Activated CD8-positive, alpha-beta memory T cell treated with anti-CD3 and anti-CD28 coated beads for 48 hours (primary cell): ENCODE measurements at places on chromosomes 16 and 17.

DNA sequence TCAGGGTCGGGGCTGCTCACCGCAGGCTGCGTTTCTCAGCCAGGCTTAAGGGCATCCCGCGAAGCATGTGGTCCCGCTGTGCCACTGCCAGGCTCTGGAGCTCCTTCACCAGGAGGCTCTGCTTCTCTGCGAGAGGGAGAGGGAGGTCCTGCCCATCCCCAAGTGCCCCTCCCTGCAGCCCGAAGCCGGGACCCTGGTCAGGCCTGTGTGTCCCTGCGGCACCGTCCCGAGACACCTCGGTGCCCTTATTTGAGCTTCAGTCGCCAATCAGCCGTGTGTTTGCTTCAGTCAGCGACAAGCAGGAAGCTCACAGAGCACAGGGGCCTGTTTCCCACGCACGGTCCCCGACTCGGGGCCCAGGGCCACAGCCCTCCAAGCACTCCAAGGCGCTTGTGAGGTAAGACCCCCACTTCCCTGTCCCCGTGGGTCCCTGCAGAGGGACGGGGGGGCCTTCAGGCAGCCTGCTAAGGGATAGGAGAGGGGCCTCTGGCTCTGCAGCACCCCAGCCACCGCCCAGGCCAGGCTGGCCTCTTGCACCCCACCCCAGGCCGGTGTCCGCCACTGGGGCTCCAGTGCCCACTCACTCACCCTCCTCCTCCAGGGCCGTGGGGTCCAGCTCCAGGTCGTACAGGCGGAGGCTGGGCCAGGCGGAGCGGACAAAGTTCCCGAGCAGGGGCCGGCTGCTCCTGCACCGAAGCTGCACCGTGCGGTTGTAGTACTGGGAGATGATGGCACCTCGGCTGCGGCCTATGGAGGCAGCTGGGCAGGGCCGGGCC lies 3.2 kb downstream of the TMC6 start:
- no peak for DNase-seq

DNA sequence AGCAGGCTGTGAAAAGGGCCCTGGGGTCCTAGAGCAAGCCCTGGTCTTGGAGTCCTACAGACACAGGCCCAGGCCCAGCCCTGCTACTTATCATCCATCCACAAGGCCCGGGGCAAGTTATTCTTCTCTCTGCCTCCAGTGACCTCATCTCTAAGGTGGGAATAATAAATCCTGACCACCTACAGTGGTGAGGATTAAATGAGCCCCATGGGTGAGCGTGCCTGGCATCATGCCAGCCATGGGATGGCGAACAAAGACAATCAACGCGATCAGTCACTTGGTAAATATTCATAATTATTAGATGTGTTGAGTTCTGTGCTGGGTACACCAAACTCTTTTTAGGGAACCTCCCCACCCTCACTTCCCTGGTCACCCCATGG lies 5.5 kb downstream of the KRT15 start:
- no peak for DNase-seq

GRCh38 chr17:40218006-40218739 lies 931 bp upstream of the WIPF2 start:
- no peak for DNase-seq

DNA sequence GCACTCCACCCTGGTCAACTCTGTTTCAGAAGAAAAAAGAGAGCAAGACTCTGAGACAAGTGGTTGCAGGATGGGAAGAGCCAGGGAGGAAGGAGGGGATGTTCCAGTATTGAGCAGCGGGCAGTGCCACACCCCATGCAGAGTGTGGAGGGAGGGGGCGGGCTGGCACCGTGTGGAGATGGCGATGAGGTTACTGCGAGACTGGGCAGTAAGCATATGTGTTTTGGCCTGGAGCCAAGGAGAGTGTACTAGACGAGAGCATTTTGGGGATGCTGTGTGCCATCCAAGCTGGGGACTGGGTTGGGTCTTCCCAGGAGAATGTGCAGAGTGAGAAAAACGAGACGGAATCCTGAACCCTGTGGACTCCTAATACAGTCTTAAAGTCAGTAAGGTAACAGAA lies 3.4 kb downstream of the TBC1D24 start:
- no peak for DNase-seq

DNA sequence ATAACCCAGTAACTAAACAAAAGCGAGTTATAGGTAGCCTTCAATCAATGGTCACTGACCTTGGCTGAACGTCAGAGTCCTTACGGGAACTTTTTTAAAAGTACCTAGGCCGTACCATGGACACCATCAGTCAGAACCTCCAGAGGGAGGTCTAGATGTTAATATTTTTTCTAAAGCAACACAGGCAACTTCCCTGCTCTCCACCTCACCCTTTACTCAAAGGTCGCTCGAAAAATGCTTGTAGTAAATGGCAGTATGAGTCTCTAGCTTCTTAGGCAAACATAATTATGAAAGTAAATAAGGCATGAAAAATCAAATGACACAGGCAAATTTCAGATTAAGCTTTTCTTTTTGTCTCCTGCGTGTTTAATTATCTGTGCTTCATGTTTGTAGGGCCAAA lies 82.1 kb downstream of the SLC39A11 start:
- no peak for DNase-seq

GRCh38 chr16:84005391-84005790 lies 37.2 kb downstream of the SLC38A8 start:
- no peak for DNase-seq

DNA sequence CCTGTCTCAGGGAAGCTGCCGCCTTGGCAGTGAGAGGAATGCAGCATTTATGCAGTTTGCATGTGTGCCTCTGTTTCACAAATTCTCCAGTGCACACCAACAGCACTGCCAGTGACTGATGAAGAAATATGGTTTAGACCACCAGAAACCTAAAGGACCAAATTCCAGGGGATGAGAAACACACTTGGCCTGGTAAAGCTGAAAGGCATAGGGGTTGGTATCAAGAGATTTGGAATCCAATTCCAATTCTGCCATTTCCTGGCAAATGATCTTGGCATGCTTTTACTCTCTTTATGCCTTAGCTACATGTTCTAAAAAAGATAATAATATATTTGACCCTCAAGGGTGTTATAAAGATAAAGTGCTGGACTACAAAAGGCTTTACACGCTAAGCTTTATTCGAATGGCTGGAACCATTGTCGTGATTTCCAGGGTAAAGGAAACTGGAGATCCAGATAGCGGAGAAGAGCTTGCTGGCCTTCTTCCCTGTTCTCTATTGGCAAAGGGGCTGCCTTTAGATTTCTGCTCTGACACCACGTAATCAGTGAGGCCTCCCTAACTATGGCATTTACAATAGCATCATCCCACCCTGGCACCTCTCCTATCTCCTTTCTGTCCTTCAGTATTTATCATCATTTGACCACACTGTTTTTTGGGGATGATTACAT lies 359.8 kb upstream of the ASIC2 start:
- DNase-seq, result no peak

- DNase-seq, result no peak
Observed at GRCh38 chr17:45688353-45688752, 95.8 kb upstream of the CRHR1 start.

DNA sequence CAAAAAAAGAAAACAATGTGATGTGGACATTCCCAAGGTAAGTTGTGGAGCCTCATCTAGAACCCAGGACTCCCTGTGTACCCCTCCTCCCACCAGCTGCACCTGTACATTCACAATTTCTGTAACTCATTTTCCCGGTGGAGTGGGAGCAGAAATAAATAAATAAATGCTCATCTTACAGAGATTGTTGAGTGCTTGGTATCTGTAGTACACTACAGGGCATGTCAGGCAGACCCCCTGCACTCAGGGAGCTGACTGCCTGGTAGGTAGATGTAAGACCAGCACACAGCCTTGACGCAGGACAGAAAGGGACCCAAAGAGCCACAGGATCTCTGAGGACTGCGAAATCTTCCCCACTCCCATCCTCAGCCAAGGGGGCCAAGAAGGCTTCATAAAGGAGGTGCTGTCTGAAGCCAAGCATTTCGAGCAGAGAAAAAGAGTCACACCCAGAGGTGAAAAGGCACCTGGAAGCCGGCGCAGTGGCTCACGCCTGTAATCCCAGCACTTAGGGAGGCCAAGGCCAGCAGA lies 6.5 kb downstream of the EIF1 start:
- DNase-seq, result no peak

DNA sequence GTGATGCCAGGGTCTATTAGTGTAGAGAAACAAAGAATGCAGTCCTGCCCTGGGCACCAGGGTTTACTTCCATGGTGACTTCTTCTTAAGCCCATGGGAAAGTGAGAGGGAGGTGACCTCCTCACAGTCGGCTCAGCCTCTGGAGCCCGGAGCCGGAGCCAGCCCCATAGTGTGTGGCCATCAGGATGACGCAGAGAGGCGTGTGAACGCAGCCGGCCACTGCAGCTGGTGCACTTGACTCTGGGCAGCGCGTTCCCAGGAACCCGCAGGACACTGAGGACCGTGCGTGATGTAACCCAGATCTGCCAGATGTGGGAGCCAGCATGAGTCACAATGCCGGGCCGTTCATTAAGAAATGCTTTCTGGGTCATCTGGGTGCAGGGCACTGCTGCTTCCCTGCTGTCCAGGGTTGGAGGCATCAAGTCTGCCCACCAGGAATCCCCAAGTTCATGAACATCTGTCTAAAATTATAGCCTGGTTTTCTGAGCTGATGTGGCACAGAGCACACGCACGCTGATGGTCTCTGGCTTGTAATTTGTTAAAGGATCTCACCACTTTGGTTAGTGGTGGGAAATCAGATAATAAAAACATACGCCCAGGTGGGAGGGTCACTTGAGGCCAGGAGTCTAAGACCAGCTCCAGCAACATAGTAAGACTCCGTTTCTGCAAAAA lies 114.1 kb downstream of the PITPNC1 start:
- DNase-seq, result no peak

- no peak for DNase-seq
Observed at GRCh38 chr17:18093616-18094408, 6.1 kb downstream of the DRG2 start.

DNA sequence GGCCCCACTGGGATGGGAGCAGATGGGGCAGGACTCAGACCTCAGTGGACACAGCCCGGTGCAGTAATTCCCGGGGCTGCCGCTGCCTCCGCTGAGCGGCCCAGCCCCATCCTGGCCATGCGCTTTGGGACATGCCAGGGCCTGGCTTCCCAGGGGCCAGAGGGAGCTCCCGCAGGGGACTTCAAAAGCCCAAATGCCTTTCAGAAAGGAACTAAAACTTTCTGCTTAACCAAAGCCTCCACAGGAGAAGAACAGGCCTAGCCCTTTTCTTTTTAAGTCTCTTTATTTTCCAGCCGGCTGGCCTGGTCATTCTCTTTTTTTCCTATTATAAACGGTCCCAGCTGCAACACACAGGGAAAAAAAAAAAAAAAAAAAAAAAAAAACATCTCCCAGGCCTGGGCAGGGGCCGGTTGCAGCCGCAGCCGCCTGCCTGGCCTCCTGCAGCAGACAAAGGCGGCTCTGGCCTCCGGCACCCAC lies 10.7 kb upstream of the ZNF423 start:
- DNase-seq, result no peak

DNA sequence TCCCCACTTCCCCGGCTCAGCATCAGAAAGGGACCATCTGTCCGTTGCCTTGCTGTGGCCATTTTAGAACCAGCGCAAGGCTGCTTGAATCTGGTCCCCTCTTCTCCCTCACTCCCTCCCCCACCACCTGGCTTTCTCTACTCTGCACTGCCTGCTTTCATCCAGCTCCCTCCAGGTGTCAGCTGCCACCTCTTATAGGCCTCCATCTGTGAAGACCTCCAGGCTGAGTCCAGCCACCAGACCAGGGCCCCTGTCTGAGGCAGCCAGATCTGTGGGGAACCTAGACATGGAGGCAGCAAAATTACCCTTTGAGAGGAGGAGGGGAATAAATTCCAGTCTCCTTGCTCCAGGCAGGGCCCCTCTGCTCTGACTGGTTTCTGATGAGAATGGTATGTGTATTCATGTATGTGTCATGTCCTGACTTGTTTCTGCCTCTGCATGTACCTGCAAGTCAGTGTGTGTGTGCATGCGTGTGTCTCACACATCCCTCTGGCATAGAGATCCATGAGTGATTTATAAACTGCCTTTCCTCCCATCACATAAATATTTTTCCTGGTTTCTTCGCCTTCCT lies 21.1 kb downstream of the MINK1 start:
- no peak for DNase-seq

DNA sequence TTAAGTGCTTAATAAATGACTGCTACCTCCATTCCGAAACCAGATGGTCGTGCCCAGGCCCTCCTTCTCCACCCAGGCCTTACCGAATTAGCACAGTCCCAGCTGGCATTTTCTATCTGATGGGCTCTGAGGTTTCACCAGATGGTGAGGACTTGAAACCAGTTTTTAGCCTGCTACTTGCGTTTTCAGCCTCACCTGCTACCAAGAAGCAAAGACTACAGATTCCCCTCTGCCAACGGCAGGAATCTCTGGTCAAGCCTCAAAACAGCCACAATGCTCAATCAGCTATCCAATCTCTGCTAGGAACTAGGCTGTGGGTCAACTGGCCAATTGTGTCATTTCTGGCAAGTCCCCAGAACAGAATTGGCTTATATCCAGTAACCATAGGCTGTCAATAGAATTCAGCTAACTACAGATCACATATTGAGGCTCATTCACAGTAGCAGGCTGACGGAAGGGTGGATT lies 11.7 kb downstream of the PECAM1 start:
- no peak for DNase-seq

- DNase-seq, result no peak
Observed at GRCh38 chr17:35345926-35346771, 27.3 kb downstream of the SLFN11 start.

DNA sequence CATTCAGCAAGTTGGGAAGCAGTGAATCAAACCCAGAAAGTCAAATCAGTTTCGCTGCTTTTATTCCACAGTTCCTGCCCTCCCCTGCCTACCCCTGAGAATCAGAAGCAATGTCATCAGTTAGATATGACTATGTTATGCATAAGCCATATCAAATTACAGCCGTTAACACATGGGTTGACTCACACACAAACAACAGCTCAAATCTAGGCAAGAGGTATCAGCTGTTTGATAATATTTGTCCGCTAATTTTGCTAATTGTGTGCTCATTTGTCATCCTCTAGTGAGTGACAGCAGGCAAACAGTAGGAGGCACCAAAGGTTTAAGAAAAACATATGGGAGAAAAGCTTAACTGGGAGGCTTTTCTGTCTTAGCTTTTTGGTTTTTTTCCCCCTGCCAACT lies 327.4 kb upstream of the CCL2 start:
- DNase-seq, result no peak

GRCh38 chr16:22217890-22218730 lies 12.0 kb downstream of the EEF2K start:
- no peak for DNase-seq
